ENCODE measurements at places on chromosomes 7 and 10.

DNA sequence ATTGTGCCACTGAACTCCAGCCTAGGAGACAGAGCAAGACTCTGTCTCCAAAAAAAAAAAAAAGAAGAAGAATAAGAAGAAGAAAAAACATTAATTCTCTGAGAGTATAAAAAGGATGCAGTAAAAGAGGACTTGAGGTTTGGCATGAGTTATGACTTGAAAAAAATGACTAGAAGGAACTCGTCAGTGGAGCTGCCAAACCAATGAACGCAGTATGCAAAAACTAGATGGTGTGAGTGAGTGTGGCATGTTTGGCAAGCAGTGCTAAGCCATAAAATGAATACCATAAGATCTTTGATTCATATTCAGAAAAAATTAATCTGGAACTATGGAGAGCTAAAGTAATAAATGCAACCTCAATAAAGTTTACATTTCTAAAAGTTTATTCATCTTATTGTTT, 68.6 kb upstream of the MEOX2 start:
- peaks cover 5% of the 10 kb centered on the region for H3K36me3 ChIP-seq
- no peaks in the 10 kb centered on the region for H3K4me1 ChIP-seq
- DNase-seq: no peak
- peaks cover 52% of the 10 kb centered on the region for H3K27me3 ChIP-seq
- H3K27ac ChIP-seq: no peak overlapping the region
- no peak overlapping the region for H3K4me3 ChIP-seq

- no peaks in the 10 kb centered on the region for H3K4me1 ChIP-seq
- H3K27ac ChIP-seq: no peak overlapping the region
- H3K27me3 ChIP-seq: peaks cover 96% of the 10 kb centered on the region
- DNase-seq: no peak
- H3K36me3 ChIP-seq: no peaks in the 10 kb centered on the region
Measured at GRCh38 chr7:117435475-117436043, 8.3 kb upstream of the ASZ1 start.

- H3K4me1 ChIP-seq: no peaks in the 10 kb centered on the region
- no peak for DNase-seq
- H3K27ac ChIP-seq: no peak overlapping the region
- H3K27me3 ChIP-seq: peaks cover 47% of the 10 kb centered on the region
- H3K36me3 ChIP-seq: no peaks in the 10 kb centered on the region
Measured at GRCh38 chr10:48924988-48925387, 14.7 kb downstream of the LRRC18 start.

DNA sequence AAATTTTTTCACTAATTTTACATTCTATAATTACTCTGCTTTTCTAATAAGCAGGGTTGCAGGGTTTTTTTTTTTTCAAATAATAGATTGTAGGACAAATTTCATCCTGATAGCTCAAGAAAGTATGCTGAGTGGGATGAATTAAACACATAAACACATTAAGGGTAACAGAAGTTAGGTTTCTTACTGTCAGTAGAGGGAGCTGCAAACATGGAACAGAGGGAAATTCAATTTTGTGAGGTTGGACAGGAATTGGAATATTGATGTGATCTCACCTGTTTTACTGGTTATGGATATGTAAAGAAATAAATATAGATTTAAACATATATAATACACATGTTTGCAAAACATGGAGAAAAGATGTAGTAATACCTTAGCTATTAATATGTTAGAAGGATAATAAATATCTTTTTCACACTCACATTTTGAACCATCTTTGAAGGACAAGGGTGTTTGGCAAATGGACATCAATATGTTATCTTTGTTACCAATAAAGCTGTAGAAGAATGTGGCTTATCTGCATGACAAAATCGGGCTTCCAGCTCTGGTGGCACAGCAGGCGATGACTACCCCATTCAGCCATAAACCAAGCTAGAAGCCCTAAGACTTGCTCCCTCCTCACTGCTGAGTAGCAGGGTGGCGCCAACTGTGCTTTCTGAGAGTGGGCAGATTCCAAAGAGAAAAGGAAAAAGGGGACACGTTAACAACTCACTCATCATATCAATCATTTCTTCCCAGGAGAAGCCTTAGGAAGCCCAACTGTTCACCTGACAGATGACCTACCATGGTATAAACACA, 1257.4 kb downstream of the GATA3 start:
- no peaks in the 10 kb centered on the region for H3K27me3 ChIP-seq
- H3K4me1 ChIP-seq: no peaks in the 10 kb centered on the region
- H3K27ac ChIP-seq: no peak overlapping the region
- no peaks in the 10 kb centered on the region for H3K36me3 ChIP-seq

- H3K4me3 ChIP-seq: no peak overlapping the region
- H3K4me1 ChIP-seq: peaks cover 6% of the 10 kb centered on the region
- H3K27me3 ChIP-seq: no peaks in the 10 kb centered on the region
Measured at GRCh38 chr10:45040921-45041542, 40.3 kb downstream of the ZNF22 start.

GRCh38 chr10:101759309-101760247, 16.3 kb downstream of the FGF8 start:
- no peak overlapping the region for H3K4me3 ChIP-seq
- DNase-seq: no peak
- H3K27ac ChIP-seq: no peak overlapping the region
- H3K4me1 ChIP-seq: no peaks in the 10 kb centered on the region

DNA sequence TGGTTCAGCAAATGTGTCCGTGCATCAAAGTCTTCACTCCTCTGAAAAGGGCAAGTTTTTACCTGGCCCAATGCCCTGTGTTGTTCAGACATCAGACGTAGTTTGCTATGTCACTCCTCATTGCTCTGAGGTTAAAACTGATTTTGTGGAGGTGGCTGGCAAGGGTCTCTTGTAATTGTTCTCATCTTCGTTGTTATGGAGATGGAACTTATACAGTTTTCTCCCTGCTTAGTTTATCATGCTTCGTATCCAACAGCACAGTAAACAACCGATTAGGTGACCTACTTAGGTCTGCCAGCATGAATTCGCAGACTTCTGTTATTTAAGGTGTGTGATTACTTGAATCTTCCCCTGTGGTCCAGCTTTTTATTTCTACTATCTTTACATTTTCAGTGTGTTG, 274.1 kb upstream of the SMIM30 start:
- no peaks in the 10 kb centered on the region for H3K27me3 ChIP-seq
- DNase-seq: no peak
- H3K27ac ChIP-seq: no peak overlapping the region

DNA sequence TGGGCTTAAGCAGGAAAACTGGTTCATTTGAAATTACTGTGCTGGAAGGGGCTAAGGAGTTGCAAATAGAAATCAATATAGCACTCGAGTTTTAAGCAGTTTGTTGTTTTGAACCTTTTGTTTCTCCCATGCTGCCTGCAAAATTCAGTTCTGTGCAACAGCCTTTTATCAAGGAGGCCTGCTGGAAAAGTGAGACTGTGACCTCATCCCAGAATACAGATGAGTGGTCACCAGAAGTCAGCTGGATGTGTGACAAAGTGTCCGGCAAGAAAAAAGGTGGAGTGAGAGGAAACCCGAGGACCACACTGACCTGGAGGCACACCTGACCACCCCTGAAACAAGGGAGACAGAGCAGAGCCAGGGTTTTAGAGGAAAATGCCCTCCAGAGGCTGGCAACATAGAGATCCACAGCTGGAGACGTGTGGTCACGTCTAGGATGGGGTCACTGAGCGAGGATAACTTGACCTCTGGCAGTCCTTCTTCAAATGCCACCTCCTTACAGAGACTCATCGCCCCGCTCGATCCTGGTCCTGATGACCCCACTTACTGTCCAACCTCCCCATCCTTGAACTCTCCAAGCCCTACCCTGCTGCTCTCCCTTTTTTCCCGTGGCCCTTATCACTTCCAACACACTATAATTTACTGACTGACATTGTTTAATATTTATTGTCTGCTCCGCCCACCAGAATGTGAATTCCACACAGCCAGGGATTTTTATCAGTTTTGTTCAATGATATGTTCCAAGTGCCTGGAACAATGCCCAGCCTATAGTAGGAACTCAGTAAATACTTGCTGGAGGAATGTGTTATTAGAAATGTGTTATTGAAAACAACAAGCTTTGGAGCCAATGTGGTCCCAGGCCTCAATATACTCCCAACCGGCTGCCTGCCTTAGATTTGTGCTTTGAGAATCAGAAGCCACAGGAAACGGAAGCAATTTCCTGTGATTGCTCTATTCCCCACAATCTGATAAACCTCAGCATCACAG, 243.8 kb downstream of the GLI3 start:
- peaks cover 15% of the 10 kb centered on the region for H3K36me3 ChIP-seq
- DNase-seq: peak; percentile 16
- H3K4me1 ChIP-seq: peaks cover 61% of the 10 kb centered on the region
- H3K27me3 ChIP-seq: no peaks in the 10 kb centered on the region

- no peak for DNase-seq
- H3K27ac ChIP-seq: no peak overlapping the region
- H3K36me3 ChIP-seq: peaks cover 63% of the 10 kb centered on the region
Measured at GRCh38 chr7:96189129-96189820, 132.6 kb downstream of the SLC25A13 start.

- H3K4me1 ChIP-seq: peaks cover 21% of the 10 kb centered on the region
- no peaks in the 10 kb centered on the region for H3K36me3 ChIP-seq
- no peaks in the 10 kb centered on the region for H3K27me3 ChIP-seq
- DNase-seq: no peak
- H3K27ac ChIP-seq: no peak overlapping the region
Measured at GRCh38 chr7:14385074-14385473, 395.6 kb upstream of the ETV1 start.

GRCh38 chr10:133474027-133474426, 20.3 kb downstream of the SCART1 start:
- no peaks in the 10 kb centered on the region for H3K27me3 ChIP-seq
- no peak overlapping the region for H3K4me3 ChIP-seq
- H3K4me1 ChIP-seq: no peaks in the 10 kb centered on the region
- H3K27ac ChIP-seq: no peak overlapping the region
- DNase-seq: no peak

- DNase-seq: no peak
- no peak overlapping the region for H3K27ac ChIP-seq
- H3K4me1 ChIP-seq: peaks cover 21% of the 10 kb centered on the region
- H3K27me3 ChIP-seq: no peaks in the 10 kb centered on the region
Measured at GRCh38 chr10:24711465-24711864, 12.2 kb downstream of the ARHGAP21 start.

DNA sequence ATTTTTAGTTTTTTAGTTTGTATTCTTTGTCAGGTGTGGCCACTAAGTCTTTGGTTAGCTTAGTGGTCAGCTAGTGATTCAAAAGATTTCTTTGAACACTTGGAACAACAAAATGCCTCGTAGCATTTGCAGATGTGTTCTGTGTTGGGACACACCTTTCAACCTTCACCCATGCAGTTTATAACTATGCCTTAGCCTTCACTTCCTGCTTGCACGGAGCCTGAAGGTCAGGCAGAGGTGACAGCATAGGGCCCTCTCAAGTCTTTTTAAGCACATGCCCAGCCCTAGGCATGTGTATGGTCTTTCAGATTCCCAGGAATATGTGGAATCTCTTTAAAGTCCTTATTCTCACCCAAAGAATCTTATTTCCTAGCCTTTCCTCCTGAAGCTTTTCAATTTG, 17.6 kb downstream of the PLAC9 start:
- no peaks in the 10 kb centered on the region for H3K27me3 ChIP-seq
- peaks cover 40% of the 10 kb centered on the region for H3K36me3 ChIP-seq
- H3K4me3 ChIP-seq: no peak overlapping the region
- no peak overlapping the region for H3K27ac ChIP-seq

- no peaks in the 10 kb centered on the region for H3K36me3 ChIP-seq
- H3K4me1 ChIP-seq: peaks cover 27% of the 10 kb centered on the region
- H3K27me3 ChIP-seq: no peaks in the 10 kb centered on the region
- no peak overlapping the region for H3K27ac ChIP-seq
- DNase-seq: no peak
Measured at GRCh38 chr7:143243614-143244013, 19.6 kb upstream of the GSTK1 start.

- peaks cover 83% of the 10 kb centered on the region for H3K36me3 ChIP-seq
- H3K27ac ChIP-seq: peak overlapping the region; percentile 15
- no peaks in the 10 kb centered on the region for H3K27me3 ChIP-seq
- peaks cover 21% of the 10 kb centered on the region for H3K4me1 ChIP-seq
- H3K4me3 ChIP-seq: no peak overlapping the region
- no peak for DNase-seq
Measured at GRCh38 chr7:43625980-43626379, 43.1 kb downstream of the STK17A start.

DNA sequence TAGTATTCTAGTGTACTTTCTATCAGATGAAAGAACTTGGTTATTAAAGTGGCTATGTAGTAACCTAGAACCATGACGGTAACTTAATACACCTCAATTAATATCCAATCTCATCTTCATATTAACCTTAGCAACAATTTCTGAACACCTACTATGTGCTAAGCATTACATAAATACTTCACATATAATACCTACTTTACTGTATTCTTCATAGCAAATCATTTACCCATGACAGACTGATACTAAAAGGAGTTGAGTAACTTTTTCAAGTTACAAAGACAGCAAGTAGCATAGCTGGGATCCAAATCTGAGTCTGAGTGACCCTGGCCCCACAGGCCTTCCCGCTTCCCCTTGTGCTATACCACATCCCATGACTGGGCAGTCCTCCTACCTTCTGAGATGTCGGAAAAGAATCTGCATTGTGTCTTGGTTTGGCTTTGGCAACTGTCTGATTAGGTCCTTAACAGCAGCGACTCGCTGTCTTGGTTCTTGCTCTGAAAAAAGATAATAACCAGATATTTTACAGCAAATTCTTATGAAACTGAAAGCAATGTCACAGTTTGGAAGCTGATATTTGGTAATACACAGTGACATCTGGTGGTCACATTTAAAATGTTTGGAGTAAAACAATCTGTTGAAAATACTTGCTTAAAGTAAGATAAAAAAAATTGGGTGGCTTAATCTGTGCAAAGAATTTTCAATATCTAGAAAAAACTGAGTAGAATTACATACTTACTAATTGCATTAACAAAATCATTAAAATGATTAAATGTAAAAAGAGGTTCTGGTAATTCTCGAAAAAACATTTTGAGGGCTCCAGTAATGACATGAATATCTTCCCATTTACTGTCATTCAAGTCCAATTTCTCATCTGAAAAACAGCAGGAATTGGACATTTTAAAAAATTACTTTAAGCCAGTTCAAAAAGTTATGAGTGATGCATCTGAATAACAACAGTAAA, 120.1 kb downstream of the ARHGAP12 start:
- H3K36me3 ChIP-seq: peaks cover 48% of the 10 kb centered on the region
- no peaks in the 10 kb centered on the region for H3K27me3 ChIP-seq
- peak overlapping the region; percentile 54 for H3K27ac ChIP-seq
- H3K4me3 ChIP-seq: peak overlapping the region; percentile 16

- no peaks in the 10 kb centered on the region for H3K36me3 ChIP-seq
- no peak overlapping the region for H3K4me3 ChIP-seq
- DNase-seq: no peak
- H3K4me1 ChIP-seq: no peaks in the 10 kb centered on the region
- peaks cover 10% of the 10 kb centered on the region for H3K27me3 ChIP-seq
Measured at GRCh38 chr7:78326876-78327275, 528.3 kb downstream of the PHTF2 start.

- no peaks in the 10 kb centered on the region for H3K4me1 ChIP-seq
- no peak overlapping the region for H3K27ac ChIP-seq
- no peak overlapping the region for H3K4me3 ChIP-seq
- DNase-seq: no peak
Measured at GRCh38 chr7:144907577-144907976, 71.7 kb upstream of the TPK1 start.

DNA sequence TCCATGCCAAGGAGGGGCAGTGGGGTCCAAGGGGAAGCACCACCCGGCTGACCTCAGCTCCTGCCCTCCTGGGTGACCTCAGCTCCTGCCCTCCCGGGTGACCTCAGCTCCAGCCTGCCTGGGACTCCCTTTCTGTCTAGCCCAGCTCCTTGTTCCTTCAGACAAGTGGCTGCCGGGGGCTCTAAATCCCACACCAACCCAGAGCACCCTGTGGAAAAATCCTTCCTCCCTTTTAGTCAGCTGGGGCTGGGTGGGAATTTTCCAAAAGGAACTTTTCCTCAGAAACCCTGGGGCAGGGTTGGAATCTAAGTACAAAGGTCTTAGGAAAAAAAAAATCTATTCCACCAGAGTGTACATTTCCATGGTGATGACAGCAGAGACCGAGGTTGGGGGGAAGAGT, 36.3 kb downstream of the AKR1B1 start:
- DNase-seq: no peak
- no peak overlapping the region for H3K4me3 ChIP-seq
- peaks cover 16% of the 10 kb centered on the region for H3K4me1 ChIP-seq

All from MCF 10A (cell line).